GM12865 (cell line): ENCODE measurements at places on chromosomes 16 and 17.

GRCh38 chr17:8176197-8176940, at the start of gene TMEM107:
Gene TMEM107 (minus strand): TSS chr17:8176380. CDS start chr17:8176286, 94 bp downstream.
- DNase-seq, result peak; percentile 92

DNA sequence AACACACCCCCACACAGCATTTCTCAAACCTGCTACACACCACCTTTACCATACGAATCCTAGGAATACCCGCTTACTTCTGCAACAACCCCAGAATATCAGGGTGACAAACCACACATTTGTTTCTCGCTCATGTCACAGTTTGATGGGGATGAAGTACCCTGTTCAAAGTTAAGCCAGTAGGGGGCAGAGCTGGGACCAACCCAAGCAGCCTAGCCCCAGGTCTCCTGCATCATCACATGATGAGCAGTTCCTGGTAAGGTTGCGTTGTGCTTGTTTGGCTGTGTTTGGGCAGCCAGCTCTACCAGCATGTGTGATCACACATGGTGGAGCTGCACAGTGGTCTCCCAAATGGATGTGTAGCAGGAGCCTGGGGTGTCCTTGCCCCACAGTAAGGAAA, 103.6 kb upstream of the C16orf82 start:
- DNase-seq, result peak; percentile 20

DNA sequence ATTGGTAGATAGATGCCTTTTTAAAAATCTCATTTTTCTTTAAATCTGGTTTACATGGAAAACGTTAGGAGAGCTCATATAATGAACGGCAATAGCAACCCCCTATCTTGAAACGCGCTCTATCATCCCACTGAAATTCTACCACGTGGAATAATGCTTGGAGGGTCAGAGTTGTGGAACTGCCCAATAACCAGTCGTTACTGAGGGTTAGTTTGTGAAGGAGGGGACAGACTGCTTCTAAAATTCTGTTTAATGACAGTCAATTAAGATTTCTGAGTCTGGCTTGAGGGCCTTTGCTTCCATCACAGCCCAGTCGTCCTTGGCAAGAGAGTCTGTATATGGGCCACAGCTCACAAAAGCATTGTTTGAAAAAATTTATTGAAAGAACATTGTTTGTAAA, 482 bp downstream of the IRF8 start:
- DNase-seq, result no peak

DNA sequence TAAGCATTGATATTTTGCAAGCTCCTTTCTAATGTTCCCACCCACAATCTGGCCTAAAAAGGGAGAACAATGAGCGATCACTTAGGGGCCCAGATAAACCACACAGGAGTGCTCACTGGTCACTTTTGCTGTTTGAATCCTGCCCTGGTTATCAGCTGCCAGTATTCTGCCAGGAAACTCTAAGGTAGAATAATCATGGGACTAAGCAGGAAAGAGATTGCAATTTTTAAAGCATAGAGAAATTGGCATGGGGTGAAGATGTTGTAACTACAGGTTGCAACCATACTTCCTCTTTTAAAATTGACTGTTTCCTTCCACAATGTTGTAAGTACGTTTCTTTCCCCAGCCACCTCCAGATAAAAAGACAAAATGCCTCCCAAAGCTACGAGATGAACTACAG, 251.2 kb upstream of the CDH11 start:
- no peak for DNase-seq

DNA sequence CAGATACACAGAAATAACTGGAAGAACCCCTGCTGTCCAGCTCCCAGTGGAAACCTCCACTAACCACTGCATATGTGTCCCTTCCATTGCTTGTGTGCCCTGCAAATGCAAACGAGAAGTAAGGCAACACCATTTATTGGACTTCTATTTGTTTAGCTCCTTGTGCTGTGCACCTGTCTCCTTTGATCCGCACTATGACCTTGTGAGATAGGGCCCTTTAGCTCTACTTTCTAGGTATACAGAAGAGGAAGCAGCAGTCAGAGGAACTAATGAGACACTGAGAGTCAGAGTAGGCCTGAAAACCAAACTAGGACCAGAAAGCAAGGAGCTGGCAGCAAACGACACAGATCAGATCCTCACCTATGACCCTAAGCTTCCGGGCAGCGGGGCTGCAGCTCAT, 22.4 kb downstream of the SOX9 start:
- no peak for DNase-seq

GRCh38 chr16:53433509-53433908, 762 bp upstream of the RBL2 start:
- no peak for DNase-seq

GRCh38 chr17:76166168-76166567, 25.1 kb upstream of the FOXJ1 start:
- DNase-seq, result no peak

DNA sequence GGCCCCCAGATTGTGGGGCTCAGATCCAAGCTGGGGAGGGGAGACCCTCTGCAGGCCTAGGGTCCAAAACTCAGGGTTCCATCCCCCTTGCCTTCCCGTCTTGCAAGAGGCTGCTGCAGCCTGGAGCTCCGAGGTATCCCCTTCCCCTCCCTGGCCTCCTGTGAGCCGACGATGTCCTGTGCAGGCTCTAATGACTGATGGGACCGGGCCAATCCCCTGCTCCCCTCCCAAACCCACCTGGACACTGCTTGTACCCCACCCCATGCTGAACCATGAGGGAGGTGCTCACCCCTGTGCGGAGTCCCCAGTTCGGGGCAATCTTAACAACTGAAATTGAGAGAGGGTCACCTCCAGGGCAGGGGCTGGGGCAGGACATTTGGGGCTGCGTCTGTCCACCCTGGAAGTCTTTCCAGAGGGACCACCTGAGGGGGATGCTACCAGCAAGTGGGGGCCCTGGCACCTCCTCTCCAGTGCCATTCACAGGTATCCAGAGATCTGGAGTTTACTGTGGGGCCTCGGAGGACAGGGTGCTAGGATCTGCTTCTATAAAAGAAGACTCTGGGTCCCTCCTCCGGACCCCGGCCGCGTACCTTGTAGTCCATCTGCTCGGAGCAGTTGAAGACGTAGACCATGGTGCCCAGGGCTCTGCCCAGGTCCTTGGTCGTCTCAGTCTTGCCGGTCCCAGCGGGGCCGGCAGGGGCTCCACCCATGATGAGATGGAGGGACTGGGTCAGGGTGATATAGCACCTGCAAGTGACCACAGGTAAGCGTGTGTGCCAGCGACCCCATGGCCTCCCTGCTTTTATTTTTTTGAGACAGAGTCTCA, 77.3 kb downstream of the DNAH17 start:
- no peak for DNase-seq
